ENCODE measurements at places on chromosomes 6 and 20.

DNA sequence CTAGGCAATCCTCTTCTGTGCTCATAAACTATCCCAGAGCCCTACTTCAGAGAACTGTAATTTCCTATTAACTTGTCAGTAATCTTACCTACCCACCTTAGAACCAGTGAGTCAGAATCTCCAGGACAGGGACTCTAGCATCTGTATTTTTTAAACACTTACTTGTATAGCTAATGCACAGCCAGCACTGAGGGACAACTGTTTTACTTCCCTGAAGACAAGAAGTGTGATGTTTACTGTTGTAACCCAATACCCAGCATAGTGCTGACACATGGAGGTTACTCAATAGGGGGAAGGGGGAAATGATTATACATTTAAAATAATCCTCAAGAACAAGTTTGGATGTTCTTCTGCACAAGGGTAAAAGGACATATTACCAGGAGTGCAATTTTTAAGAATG, 130.8 kb downstream of the BTBD9 start:
- no peak for DNase-seq

DNA sequence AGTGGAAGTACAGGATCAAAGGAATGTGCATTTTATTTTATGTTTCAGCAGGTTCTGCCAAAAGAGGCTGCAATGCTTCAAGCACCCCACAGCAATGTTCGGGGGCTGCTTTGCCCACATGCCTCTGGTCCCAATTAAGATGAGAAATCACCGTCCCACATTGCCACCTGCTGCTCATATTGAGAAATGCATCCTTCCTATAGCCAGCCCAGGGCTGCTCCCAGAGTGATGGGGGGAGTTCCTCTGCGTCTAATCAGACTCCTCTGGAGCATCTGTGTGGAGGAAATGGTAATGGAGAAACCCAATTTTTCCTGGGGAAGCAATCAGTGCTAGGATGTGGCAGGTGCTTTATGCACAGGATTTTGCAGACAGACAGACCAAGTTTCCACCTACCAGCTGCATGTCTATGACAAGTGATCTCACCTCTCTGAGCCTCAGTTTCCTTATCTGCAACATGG, 33.7 kb downstream of the PTGIS start:
- DNase-seq = peak; percentile 60

GRCh38 chr20:46057856-46058598, 29.0 kb downstream of the SLC12A5 start:
- peak; percentile 45 for DNase-seq

- DNase-seq = no peak
Observed at GRCh38 chr6:73984571-73985210, 288.7 kb downstream of the CD109 start.

DNA sequence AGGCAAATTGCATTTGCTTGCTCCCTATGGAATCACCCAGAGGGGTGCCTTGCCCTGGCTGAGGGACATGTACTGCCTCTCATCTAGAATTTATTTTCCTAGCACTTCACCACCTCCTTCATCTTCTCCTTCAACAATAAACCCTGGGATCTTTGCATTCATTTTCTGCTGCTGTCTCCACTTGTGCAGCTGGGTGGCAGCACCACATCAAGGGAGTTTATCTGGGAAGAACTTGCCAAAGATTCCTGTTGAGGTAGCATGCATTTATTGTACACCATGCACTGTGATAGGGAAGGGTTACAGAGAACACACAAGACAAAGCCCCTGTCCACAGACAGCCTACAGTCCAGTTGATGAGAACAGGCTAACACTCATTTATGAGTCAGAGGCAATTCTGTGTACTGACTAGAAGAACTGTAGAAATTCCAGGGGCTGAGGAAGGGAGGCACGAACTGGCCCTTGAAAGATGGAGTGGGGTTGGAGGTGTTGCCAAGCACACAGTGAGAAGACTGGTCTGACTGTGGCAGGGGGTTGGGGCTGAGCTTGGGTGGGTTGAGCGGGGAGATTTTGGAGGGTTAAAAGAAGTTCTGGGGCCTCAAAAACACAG, 17.5 kb downstream of the C20orf173 start:
- no peak for DNase-seq

- no peak for DNase-seq
Observed at GRCh38 chr6:148027201-148027600, 315.4 kb upstream of the SASH1 start.

DNA sequence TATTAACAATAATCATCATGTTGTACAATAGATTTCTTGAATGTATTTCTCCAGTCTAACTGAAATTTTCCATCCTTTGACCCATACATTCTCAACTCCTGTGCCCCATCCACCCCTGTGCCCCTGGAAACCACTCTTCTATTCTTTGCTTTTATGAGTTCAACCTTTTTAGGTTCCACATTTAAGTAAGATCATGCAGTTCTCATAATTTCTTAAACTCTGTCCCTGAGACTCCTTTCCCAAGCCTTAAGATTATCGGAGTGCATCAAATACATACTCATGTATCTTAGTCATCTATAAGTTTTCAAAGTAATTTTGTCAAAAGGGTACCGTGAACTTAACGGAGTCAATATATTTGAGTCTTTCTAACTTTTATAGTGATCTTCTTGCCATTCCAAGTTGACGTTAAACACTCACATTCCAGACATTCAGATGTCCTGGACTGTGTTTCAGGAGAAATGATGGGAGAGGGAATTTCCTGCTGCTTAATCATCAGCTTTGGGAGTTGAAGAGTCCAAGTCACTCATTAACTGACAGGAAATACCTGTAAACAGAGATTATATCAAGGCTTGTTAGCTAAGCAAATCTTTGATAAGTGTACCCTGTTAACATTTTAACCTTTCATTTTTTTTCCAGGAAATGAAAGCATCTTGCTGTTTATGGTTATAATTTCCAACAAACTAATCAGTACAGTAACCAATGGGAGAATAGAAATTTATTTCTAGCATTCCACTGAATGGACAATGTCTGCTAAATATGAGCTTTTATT, 73.3 kb downstream of the ADGRG6 start:
- DNase-seq = no peak

DNA sequence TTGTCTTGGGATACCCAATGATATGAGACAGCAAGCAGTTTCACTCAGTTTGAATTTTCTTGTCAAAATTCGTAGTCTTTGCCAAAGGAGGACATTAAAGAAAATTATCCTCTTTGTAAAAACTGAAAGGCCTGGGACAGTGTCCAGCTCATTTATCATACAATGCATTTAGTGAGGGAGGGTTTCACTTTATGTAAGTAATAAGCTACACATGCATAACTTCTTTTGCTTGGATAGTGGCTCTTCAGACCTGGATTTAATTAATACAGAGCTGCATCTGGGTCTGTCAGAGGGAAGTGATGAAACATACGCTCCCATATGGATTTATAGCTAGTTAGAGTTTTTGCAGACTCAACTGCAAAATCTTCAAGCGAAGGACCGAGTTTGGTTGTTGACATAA, 175.6 kb downstream of the PHACTR1 start:
- no peak for DNase-seq

DNA sequence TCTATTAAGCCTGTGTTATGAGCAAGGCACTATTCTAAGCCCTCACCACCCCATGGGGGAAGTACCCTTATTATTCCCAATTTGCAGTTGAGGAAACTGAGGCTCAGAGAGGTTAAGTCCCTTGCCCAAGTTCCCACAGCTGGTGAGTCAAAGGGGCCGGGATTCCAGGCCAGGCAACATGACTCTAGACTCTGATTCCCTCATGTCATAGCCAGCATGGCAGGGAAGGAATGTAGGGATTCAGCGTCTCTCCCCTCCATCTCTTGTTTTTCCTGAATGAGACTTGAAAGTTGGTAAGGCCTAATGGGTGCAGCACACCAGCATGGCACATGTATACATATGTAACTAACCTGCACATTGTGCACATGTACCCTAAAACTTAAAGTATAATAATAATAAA, 6.7 kb downstream of the C6orf132 start:
- no peak for DNase-seq

DNA sequence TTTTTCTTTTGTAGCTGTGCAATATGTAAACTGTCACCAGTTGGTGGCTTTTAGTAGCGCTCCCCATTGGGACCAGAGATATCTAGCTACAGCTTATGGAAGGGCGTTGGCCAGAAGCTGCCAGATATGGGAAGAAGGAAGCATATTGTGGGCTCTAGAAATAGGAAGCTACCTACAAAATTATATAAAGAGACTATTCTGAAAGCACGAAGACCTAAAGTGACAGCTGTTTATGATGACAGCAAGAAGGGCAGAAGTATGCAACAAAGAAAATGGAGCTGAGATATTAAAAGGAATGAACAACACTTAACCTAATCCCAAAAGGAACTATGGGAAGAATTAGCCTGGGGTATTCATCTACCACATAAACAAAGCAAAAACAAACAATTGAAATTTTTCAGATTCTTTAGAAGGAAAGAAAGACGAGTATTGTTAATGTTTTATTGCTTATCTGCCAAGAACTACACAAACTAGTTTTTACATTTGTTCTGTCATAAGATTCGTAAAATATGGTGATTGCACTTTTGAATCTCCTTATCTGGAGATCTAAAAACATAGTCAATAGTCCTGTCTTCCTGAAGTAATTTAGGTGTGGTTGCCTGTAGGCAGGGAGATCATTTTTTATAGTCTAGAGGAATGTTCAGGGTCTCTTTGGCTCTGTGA, 81.6 kb downstream of the NCOA7 start:
- DNase-seq = no peak

GRCh38 chr6:137191236-137191635, 17.8 kb upstream of the IL22RA2 start:
- no peak for DNase-seq

DNA sequence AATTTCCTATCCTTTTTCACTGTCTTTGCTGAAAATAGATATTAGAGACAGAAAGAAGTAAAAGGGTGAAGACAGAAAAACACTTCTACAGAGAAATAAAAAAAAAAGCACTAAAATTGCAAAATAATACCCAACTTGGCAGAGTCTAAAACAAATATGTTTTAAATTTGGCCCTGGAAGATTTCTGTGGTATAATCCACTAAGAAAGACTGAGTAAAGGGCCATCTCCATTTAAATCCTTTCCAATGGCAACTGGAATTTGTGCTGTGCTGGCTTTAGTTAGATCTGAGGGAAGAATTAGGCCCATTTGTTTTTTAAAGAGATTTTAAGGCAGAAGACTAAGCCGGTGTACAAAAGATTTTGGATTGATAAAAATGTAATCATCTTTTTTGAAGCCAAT, 321.2 kb downstream of the GJA1 start:
- no peak for DNase-seq

- DNase-seq = no peak
Observed at GRCh38 chr20:32332614-32333013, 25.5 kb upstream of the ASXL1 start.

DNA sequence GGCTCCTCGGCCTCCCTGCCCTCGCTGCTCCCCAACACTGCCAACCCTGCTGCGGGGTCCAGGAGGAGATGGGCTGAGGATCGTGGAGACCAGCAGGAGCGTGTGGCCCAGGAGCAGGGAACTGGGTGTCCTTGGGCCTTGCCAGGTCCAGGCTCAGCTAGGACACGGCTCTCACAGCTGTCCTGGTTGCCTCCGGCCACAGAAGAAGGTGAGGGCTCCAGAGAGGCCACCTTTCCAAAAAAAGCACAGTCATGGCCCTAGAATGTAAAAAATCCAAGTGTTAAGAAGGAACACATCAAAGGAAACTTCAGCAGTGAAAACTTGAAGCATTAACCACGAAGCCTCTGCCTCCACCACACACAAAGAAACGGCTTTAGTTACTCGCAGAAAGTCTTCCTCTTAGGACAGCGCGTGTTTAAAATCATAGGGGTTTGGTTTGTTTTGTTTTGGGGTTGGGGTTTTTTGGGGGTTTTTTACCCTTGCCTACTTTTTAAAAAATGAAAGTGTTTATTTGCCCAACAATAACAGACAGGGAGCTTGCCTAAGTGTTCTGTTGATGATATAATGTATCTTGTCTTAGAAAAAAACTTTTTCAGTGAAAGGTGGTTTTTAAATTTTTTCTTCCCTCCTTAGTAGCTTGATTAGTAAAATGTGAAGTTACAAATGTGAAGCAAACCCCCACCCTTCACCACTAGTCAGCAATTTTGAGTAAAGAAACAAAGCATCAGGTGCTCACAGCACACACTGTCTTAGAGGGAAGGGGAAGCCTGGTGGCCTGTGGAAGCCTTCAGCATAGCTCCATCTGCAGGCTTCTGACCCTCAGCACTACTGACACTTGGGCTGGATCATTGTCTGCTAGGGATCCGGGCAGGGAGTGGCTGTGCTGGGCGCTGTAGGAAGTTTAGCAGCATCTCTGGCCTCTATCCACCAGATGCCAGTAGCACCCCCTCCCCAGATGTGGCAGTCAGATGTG, 60.0 kb downstream of the PTPN1 start:
- DNase-seq = no peak

- DNase-seq = no peak
Observed at GRCh38 chr6:163387317-163387716, 27.2 kb upstream of the QKI start.

DNA sequence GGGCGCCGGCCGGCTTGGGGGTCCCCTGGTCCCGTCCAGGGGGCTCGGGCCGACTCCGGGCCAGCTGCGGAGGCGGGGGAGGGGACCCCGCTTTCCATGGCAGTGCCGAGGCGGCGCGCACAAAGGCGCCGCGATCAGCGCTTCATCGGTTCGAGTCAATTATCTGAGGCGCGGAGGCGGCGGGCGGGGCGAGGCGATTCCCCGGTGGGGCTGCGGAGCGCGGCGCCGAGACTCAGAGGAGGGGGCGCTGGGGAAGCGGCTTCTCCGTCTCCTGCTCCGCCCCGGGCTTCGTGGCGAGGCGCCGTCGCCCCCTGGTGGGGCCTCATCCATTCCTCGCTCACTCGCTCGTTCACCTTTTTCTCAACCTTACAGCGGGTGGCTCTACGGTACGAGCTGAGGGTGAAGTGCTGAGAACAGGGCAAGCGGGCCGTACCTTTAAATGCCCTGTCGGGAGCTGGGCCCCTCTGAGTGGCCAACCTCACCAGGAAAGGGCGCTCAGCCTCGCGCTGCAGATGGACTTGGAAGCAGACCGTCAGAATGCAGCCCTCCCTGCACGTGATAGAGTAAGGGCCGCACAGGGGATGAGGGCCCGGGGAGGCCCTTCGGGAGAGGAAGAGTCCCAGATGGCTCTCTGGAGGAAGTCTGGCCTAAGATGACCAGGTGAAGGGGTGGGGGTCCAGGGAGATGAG, 39.9 kb downstream of the SLC52A3 start:
- DNase-seq = peak; percentile 50

GRCh38 chr6:3919130-3919628, 70.0 kb downstream of the FAM50B start:
- DNase-seq = no peak

DNA sequence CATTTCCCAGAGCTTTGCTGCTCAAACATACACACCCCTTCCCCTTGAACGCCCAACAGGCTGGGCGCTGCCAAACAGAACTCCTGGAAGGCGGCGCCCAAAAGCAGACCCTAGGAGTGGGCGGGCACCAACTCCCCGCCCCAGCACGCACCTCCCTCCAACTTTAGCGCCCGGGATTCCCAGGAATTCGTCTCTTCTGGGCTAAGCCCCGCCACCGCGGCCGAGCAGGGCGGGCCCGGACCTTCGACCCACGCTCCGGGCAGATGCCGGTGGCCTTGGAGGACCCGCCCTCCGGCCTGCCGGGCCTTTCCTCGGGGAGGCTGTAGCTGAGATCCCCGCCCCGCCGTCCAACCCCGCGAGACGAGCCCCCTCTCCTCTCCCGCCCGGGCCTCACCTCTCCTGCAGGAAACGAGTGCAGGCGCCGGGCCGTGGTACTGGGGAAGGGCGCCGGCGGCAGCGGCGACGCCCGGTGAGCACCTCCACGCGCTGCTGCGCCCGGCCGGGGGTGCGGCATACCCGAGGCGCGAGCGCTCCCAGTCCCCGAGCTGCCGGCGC, 659 bp downstream of the MCUR1 start:
- peak; percentile 87 for DNase-seq
